ENCODE measurements at places on chromosomes 3 and 15. TPM values are rescaled to one million over a fixed set of nuclear protein-coding genes. Genes with fewer than 3 reads are reported as not detected.

LXN gene
- total RNA-seq = 81.7 TPM

CHRNA7 gene
- 4.7 TPM for total RNA-seq

CYP1A1 gene
- total RNA-seq = 3.1 TPM

CACNA2D2 gene
- total RNA-seq = 0.42 TPM

SCAANT1 gene
- total RNA-seq = not detected

MESP1 gene
- total RNA-seq = 7.2 TPM

ROBO2 gene
- not detected for total RNA-seq

Measured in A549 treated with DMSO at 1 μM for 4 hours (cell line).